ENCODE measurements at places on chromosomes 7 and 10. TPM values are rescaled to one million over a fixed set of nuclear protein-coding genes. Genes with fewer than 3 reads are reported as not detected.

The COL26A1 gene
- total RNA-seq: 2.9 TPM

The FKBP6 gene
- total RNA-seq: not detected

The TAS2R5 gene
- total RNA-seq: 6.5 TPM

The SPAG6 gene
- 0.37 TPM for total RNA-seq

The NKX6-2 gene
- total RNA-seq: not detected

The CYP26A1 gene
- total RNA-seq: not detected

The TAF3 gene
- 3.8 TPM for total RNA-seq

The CAV2 gene
- total RNA-seq: 139 TPM

The NUPR2 gene
- total RNA-seq: 0.79 TPM

The CNTNAP2 gene
- total RNA-seq: 23.3 TPM

The PLOD3 gene
- 24.8 TPM for total RNA-seq

The MRC1 gene
- 41.2 TPM for total RNA-seq

The LRRC4 gene
- 3.2 TPM for total RNA-seq

The ZYX gene
- total RNA-seq: 37.9 TPM

The TET1 gene
- total RNA-seq: 41.6 TPM

The TMEM229A gene
- total RNA-seq: 2.0 TPM

The PRLHR gene
- total RNA-seq: 0.48 TPM

The PIP gene
- total RNA-seq: not detected

The KIAA1549 gene
- total RNA-seq: 4.6 TPM

The DOCK1 gene
- 132 TPM for total RNA-seq

The RBM33 gene
- total RNA-seq: 49.2 TPM

The WASHC2A gene
- 41.4 TPM for total RNA-seq

The CCL24 gene
- total RNA-seq: not detected

The UPK3B gene
- total RNA-seq: 23.6 TPM

The PCDH15 gene
- total RNA-seq: 1.9 TPM

The SSBP1 gene
- total RNA-seq: 124 TPM

The PRTFDC1 gene
- total RNA-seq: 29.2 TPM

The CPA4 gene
- 3.8 TPM for total RNA-seq

The OR2A42 gene
- total RNA-seq: 0.42 TPM

The PGAM2 gene
- 3.1 TPM for total RNA-seq

The PRKAR2B gene
- total RNA-seq: 60.1 TPM

The CPXM2 gene
- total RNA-seq: 12.3 TPM

The OR2A12 gene
- total RNA-seq: not detected

The NET1 gene
- 108 TPM for total RNA-seq

The PDZD7 gene
- 0.21 TPM for total RNA-seq

The ACSL5 gene
- total RNA-seq: 38.8 TPM
